Fibroblast of the aortic adventitia (primary cell): ENCODE measurements at places on chromosomes 5 and 9.

GRCh38 chr5:168874713-168875380, 295.7 kb upstream of the PANK3 start:
- DNase-seq, result no peak

DNA sequence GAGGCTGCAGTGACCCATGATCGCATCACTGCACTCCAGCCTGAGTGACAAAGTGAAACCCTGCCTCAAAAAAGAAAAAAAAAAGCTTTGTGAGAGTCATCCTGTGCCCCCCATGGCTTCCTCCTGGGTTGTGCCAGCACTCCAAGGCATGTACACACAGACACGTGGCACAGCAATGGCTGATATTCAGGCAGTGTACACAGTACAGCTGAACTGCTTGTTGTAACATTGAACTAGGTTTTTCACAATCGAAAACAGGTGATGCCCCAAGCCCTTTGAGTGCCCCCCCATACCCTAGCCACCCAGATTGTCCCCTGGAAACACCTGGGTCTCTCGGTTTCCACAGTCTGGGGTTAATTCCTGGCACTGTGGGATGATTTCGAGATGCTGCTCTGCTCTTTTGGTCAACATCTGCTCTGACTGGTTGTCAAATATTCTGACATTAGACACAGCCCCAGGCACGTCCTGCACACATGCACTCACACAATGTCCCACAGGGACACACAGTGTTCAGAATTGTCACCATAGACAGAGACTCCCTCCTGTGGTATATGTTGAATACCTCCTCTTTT, 9.2 kb downstream of the SPINK4 start:
- DNase-seq, result no peak

DNA sequence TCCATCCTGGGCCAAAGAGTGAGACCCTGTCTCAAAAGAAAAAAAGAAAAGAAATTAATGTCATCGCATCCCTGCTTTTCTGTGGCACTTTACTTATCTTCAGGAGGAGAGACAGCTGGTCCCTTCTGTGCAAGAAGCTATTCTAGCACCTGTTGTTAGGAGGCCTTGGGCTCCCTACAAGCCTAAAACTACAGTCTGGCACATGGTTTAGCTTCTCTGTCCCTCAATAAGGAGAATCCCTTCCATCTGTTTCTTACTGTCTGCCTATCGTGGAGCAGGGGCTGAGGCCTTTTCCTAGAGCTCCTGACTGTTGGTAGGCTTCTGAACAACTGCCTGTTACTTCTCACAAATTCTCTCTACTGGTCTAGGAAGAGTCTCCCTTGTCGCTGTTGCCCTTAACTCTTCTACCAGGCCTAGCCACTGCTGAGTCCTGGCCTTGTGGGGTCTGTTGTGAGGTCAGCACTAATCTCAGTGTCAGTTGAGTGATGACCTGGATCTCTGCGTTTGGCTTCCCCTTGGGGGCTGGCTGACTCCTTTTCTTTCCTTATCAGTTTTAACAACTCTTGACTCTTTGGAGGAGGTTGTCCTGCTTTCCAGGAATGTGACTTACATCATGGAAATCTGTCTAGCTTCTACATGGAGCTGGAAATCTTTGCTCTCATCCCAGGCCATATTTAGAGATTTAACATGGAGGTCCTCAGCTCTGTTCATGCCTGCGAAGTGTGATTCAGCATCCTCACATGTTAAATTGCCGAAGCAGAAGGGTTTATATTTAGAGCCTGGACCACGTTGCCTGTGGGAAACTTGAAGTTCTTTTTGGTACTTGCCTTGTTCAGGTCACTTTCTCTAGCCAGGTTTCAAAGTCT, 5.7 kb upstream of the GARNL3 start:
- DNase-seq, result peak; percentile 11

DNA sequence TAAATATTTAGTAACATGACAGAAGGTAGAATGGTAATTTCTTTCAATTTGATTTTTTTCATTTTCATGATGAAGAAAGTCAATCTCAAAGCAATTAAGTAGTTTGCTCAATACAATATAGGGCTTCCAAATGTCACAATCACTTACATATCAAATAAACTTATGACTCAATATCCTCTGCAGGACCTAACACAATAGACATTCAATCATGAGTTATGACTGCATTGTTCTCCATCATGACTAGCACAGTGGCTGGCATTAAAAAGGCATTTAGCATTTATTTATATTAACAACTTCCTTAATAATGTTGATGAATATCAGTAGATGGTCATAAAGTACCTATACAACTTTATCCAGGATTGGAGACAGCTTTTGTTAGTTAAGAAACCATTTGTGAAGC, 1499.6 kb downstream of the EFNA5 start:
- peak; percentile 52 for DNase-seq

DNA sequence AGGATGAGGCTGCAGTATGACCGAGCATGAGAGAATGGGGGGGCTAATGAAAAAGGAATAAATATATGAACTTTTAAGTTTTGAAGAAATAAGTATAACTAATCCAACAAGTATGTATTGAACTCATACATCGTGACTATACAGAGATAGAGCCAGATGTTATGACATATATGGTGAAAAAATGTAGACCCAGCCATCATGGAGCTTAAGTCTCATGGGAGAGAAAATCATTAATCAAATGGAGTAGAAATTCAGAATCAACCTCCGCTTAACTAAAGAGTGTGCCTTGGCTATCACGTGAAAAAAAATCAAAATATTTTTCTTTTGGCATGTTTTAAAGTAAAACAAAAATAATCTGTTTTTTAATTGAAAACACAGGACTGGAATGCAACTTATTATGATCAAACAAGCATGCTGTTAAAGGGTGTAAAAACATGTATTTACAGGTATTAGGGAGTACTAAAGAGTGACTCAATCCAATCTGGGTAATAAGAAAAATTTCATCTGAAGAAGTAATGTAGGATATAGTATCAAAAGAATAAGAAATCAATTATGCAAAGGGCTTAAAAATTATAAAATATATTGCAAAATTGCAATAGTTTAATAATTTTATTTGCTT, 868.5 kb upstream of the NUDT12 start:
- DNase-seq, result peak; percentile 2

GRCh38 chr9:2229109-2229721, 214.1 kb downstream of the SMARCA2 start:
- DNase-seq, result no peak

DNA sequence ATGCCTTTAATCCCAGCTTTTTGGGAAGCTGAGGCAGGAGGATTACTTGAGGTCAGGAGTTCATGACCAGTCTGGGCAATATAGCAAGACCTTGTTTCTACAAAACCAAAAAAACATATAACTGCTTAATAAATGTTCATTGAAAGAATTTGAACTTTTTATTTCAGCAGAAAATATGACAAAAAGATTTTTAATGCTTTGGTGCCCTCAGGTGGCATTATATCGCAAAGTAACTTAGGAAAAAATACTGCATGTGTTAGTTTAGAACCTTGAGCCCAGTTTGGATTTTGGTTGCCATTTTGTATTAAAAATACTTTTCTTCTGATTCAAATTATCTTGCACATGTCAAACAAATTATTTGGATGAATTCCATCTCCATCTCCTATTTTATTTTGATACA, 103.2 kb downstream of the GPBP1 start:
- DNase-seq, result peak; percentile 69
